Fibroblast of lung (primary cell): ENCODE measurements at places on chromosomes 5 and 9. TPM values are rescaled to one million over a fixed set of nuclear protein-coding genes. Genes with fewer than 3 reads are reported as not detected.

PTPN3 gene
- total RNA-seq: 1.3 and 2.3 TPM in 2 replicates

- no peak for DNase-seq
These were observed 1.6 kb upstream of the CCDC69 start for GRCh38 chr5:151225475-151225874.

SLC1A3 gene
- total RNA-seq: 3.1 and 3.3 TPM in 2 replicates

DNA sequence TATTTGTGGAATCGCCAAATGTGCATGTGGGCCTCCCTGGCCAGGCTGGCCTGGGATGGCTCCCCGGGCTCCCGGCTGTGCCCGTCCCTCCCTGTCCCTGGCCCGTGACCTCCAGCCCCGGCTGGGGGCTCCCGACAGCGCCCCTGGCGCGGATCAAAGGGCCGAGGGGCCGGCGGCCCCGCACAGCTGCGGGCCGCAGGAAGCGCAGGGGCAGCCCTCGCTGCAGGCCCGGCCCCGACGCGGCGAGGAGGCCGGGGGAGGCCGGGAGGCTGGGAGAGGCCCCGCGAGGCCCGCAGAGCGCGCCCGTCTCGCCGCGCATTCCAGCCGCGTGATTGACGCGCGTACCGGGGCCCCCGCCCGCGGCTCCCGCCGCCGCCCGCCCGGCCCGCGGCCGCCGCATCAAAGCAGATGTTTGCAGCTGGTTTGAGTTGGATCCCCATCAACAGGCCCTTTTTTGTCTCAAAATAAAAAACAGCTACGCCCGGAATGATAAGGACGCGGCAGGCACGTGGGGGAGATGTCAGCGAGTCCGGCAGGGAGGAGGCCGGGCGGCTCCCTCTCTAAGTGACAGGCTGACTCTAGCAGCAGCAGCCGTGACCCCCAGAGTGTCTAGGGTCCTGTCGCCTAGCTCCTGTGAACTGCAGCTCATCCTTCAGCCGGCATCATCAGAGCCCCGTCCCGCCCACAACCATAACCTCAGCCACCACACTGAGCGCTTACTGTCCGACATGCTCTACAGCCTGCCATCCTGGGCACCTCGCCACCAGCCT lies 69.4 kb downstream of the LMX1B start:
- no peak for DNase-seq

PCDHAC2 gene
- 1.7 and 2.6 TPM in 2 replicates for total RNA-seq

DNA sequence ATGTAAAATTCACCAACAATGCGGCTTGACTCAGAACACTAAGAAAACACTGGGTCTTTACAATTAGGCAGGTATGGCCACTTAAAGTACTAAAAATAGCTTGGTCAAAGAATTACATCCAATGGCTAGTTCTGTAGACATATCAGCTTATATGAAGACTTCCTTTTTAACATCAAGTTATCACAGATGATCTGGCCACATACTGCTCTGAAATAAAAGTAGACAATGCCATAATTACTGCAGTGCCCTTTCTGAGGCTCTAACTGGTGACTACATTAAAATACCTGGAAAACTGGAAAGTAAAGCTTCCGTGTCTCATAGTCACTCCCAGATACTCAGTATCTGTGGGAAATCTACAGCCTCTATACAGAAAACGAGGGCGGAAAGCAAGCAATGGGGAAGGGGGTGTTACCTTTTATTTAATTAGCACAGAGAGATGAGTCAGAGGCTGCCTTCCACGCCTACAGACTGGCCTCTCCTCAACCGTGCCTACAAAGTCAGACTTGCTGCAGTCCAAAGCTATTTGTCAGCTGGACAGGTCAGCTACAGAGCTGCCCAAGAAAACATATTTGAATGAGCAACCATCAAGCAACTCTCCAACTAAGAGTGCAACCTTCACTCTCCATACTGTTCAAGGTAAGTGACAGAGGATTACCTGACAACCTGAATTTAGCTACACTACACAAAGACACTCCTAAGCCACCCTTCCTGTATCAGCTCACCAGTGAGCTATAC lies 8.7 kb downstream of the SERINC5 start:
- peak; percentile 85 for DNase-seq

- DNase-seq: no peak
These were observed 47.4 kb downstream of the PRKACG start for GRCh38 chr9:68966496-68966944.

DNA sequence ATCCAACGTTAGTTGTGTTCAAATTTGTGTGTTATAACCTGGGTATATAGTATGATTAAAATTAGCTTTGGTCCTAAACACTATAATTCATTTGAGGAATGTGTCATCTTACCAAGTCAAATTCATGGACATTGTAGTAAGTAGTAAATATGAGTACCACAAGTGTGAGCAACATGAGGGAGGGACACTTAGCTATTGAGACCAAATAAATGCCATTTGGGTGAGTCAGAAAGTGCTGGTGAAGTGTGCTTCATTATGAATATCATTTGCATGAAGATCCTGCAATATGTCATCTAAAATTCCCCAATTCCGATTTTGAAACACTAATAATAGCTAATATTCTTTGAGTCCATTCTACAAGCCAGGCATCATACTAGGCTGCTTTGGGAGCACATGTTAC lies 336.7 kb upstream of the KIF2A start:
- peak; percentile 46 for DNase-seq

GRCh38 chr9:71737455-71737854 lies 30.9 kb downstream of the CEMIP2 start:
- DNase-seq: peak; percentile 36

DNA sequence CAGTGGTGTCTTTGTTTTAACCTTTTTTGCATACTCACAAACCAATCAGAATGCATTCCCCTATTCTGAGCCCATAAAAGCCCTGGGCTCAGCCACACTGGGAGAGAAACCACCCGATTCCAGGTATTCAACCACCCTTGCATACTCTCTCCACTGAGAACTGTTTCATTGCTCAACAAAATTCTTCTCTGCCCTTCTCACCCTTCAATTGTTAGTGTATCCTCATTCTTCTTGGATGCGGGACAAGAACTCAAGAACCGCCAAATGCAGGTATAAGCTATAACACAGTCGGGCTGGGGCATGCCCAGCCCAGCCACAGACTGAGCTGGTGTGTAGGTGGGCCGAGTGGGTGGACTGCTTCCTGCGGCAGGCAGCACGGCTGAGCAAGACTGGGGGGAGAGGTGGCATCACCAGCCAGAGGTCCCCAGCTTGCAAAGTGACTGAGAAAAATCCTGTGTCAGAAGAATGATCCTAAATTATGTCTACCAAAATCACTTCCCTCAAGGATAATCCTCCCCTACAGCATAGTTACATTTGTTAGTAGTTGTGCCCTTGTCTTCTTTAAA lies 141.0 kb downstream of the SSBP2 start:
- DNase-seq: no peak

LECT2 gene
- not detected in 2 replicates for total RNA-seq

GRCh38 chr9:33202552-33203201 lies 35.5 kb upstream of the B4GALT1 start:
- peak; percentile 55 for DNase-seq

ZNF354C gene
- total RNA-seq: 11.8 and 12.4 TPM in 2 replicates

- DNase-seq: no peak
These were observed 125.3 kb upstream of the IRX4 start for GRCh38 chr5:2007878-2008501.

- DNase-seq: no peak
These were observed 376.9 kb downstream of the DTWD2 start for GRCh38 chr5:118611332-118611945.

GLT6D1 gene
- not detected in 2 replicates for total RNA-seq

DNA sequence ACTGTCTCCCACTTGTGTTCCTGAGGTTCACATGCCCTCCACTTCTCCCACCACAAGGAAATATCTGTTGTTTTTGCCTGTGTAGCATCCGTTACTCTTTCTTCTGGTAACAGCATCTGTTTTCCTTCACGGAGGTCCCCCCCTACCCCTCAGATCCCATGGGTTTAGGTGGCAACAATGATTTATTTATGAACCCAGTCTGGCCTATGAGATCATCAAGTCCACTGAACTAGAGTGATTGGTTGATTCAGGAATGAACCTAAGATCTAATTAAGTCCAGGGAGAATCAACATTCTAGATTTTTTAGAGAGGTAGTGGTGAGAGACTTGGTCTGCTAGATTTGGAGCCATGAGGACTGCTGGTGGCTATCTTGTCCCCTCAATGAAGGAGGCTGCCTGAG lies 166.8 kb downstream of the NR3C1 start:
- DNase-seq: no peak

DNA sequence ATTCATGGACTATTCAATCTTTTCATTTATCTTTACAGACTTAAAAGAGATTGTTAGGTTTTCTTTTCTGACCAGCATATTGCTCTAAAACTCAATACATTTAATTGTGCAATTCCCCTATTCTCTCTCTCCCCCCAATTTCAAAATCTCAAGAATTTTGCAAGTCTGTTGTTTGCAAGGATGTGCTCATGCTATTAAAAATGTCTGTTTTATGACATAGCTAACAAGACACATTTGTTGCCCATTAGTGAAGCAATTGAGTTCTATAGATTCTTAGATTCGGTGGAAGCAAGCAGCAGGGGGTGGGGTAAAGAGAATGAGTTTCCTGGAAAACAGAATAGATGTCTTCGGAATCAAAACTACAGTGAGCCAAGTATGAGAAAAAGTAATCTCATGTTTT lies 8.5 kb upstream of the CSNK1A1 start:
- no peak for DNase-seq

DNA sequence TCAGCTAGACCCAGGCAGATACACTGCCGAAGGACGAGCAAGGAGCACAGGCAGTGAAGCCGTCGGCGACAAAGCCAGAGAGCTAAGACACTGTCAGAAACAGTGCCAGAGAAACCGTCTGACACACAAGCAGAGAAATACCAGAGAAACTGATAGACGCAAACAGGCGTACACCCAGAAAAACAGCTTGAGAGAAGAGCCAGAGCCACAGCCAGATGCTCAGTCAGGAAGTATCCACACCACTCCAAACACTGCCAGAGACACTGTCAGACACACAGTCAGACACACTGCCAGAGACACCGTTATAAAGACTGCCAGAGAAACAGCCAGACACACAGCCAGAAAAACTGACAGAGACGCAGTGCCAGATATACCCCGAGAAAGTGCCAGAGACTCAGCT lies 19.1 kb downstream of the CNTFR start:
- DNase-seq: no peak

IFNA21 gene
- not detected in 2 replicates for total RNA-seq

GRCh38 chr9:3736161-3736560 lies 210.4 kb upstream of the RFX3 start:
- no peak for DNase-seq

- DNase-seq: no peak
These were observed 499.1 kb downstream of the NFIB start for GRCh38 chr9:13814647-13815400.

GLRA1 gene
- not detected in 2 replicates for total RNA-seq

DNA sequence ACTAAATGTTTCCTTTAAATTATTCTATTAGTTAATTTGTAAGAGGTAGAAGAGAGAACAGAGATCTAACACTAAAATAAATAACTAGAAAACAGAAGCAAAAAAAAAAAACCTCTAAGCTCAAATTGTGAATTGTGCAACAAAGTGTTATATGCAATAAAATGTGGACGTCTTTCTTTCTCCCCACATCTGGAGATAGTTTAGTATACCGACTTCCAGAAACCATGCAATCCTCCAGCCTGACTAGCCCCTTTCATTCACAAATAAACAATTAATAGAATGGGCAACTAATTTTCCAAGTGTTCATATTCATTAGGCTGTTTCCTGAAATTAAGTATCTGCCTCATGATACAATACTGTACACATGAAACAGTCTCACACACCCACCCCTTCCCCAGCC lies 258.5 kb downstream of the BNC2 start:
- peak; percentile 85 for DNase-seq

- peak; percentile 68 for DNase-seq
These were observed 320.1 kb downstream of the ADGRV1 start for GRCh38 chr5:90878549-90879196.

GRCh38 chr5:75050415-75050814 lies 1.9 kb downstream of the GCNT4 start:
- peak; percentile 21 for DNase-seq

DNA sequence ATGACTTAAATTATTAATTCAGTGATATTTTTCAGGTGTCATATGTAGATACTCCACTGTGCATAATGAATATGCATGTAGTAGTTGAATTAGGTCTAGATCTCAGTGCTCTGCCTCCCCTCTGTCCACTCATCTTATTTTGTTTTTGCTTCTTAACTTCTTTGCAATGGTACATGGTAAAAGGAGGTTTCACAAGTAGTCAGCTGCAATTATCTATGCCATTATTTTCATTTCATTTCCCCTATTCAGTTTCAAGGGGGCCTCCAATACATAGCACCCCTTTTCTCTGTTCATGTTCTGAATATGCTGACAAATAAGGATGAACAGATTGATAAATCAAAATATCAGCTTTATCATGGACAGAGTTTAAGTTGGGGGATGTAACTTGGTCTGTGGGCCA lies 511.6 kb upstream of the ZNF608 start:
- DNase-seq: no peak

F2R gene
- 164 and 265 TPM in 2 replicates for total RNA-seq

GRCh38 chr5:997001-997474 lies 11.6 kb upstream of the NKD2 start:
- DNase-seq: no peak

- DNase-seq: peak; percentile 93
These were observed 50.5 kb downstream of the HACD4 start for GRCh38 chr9:20980832-20981455.

ANKDD1B gene
- total RNA-seq: 0.51 and 0.66 TPM in 2 replicates

GRCh38 chr5:65808251-65808741 lies 86.3 kb downstream of the NLN start:
- DNase-seq: peak; percentile 54

TAF1L gene
- under 0.01 TPM in 2 replicates for total RNA-seq
